ENCODE measurements at places on chromosomes 4 and X.

- DNase-seq: peak; percentile 36
Measured at GRCh38 chrX:154486052-154486395, 391 bp downstream of the UBL4A start.

DNA sequence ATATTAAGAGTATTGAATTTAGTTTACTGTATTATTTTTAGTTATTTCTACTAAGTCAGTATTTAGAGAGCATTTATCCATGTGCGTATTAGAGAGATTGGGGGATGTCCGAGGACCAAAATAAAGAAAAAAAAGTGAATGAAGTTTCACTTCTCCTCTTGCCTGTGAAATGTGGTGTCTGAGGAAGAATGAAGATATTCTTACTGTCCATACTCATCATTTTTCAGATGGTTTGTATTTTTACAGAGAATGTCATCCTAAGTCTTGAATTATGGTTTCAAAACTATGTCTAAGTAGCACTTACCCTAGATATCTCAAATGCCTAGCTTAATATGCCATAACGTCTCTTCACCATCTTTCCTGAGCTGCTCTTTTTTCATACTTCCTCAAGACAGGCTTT lies 854.3 kb downstream of the C4orf33 start:
- no peak for DNase-seq

DNA sequence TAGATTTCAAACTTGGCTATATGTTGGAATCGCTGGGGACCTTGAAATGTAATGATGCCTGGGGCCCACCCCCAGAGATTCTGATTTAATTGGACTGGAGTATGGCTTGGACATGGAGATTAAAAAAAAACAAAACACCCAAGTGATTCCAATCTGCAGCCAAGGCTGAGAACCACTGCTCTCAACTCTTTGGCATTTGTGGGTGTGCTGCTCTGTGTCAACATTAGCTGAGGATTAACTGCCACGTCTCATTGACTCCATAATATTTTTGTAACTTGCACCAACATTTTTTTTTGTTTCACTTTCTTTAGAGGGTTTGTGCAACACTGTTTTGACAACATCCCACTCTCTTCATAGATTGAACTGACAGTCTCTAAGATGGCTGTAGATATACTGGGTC lies 41.1 kb upstream of the PDK3 start:
- no peak for DNase-seq

DNA sequence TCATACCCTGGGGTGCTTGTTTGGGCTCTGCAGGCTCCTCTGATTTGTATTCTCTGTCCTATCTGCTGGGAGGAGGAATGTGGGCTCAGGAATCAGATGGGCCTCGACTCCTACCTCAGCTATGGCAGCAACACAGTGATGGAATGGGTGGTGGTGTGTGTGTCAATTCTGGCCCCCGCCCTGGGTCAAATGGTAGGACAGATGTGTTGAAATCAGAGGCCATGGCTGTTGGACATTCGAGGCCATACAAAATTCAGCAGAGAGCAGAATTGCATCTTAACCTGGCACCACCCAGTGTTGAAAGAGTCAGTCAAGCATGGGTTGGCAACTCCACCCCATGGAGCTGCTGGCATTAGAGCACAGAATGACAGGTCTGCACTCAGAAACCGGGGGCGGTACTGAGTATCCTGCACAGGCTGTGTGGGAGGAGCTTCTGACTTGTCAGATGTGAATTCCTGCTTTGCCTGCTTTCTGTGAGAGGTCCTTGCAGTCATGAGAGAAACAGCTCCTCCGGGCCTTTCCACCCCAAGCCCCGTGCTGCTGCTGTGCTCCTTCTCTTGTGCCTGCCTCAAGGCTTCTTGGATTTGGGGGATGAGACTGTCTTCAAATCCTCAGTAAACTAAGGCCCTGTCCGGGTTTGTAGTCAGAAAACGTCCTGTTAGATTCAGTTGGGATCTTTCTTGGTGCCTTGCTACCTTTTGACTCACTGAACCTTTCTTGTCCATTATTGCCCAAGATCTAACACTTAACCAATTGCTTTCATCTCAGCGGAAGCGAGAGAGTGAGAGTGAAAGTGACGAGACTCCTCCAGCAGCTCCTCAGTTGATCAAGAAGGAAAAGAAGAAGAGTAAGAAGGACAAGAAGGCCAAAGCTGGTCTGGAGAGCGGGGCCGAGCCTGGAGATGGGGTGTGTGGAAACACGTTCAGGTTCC lies 13.0 kb downstream of the DKC1 start:
- no peak for DNase-seq

- no peak for DNase-seq
Measured at GRCh38 chr4:142929526-142929925, 83.4 kb upstream of the INPP4B start.

DNA sequence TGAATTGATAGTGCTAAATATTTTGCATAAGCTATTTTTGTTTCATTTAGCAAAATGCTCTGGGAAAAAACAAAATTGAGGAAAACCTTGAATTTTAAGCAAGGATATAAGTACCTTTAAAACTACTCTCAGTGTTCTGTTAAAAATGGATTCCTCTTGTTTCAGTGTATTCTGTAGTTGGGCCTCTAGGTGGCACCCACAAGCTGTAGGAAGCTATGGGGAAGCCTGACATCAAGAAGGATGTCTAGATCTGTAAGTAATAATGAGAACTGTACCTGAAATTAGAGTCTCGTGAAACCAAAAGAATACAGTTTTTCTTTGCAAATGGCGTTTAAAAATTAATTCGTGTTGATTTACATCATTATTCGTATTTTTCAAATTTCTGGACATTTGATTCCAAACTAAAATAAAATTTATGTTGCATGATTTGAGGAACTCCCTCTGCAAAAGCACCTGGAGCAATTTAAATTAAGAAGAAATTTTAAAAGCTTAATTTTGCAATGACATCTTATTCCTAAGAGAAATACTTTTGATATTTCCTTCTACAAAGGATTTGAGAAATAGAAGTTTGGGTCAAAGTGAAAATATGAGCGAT lies 51.2 kb downstream of the TMPRSS11E start:
- no peak for DNase-seq

DNA sequence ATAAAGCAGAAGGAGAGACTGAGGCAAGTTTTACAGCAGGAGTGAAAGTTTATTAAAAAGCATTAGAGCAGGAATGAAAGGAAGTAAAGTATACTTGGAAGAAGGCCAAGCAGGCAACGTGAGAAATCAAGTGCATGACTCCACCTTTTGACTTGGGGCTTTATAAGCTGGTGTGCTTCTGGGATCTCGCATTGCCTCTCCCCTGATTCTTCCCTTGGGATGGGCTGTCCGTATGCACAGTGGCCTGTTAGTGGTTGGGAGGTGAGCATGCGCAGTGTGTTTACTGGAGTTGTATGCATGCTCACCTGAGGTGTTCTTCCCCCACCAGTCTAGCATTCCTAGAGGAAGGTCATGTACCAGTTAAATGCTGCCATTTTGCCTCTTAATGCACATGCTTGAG lies 29.1 kb upstream of the C1QTNF7 start:
- DNase-seq: no peak

DNA sequence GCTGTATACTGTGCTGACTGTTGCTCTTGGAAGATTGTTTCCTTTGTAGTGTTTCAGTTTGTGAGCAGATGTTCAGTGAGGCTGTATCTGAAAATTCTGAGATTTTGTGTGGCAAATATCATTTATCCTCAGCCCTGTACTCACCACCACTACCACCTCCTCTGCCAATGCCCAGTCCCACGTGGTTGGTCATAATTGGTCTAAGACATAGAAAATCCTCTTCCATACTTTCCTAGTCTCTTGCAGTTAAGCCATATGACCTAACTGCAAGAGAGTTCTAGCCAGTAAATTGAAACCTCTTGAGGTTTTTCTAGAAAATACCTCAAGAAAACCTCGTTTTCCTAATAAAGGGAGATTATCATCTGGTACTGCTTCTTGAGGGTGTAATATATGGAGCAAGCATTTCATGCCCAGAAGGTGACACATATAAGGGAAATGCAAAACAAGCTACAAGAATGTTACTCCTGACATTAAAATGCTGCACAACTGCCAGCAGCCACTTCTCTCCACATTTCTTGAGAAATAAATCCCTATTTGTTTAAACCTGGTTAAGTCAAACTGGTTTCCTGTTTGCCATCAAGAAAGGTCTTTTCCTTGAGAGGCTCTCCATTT lies 32.8 kb downstream of the ABCE1 start:
- no peak for DNase-seq

Measured in activated gamma-delta T cell (primary cell).